ENCODE measurements at places on chromosomes 7 and 10.
A peak's percentile ranks its signal among the peaks of the same experiment; 100 is the strongest.

GRCh38 chr10:114024876-114025610, 18.6 kb upstream of the ADRB1 start:
- no peak for DNase-seq

DNA sequence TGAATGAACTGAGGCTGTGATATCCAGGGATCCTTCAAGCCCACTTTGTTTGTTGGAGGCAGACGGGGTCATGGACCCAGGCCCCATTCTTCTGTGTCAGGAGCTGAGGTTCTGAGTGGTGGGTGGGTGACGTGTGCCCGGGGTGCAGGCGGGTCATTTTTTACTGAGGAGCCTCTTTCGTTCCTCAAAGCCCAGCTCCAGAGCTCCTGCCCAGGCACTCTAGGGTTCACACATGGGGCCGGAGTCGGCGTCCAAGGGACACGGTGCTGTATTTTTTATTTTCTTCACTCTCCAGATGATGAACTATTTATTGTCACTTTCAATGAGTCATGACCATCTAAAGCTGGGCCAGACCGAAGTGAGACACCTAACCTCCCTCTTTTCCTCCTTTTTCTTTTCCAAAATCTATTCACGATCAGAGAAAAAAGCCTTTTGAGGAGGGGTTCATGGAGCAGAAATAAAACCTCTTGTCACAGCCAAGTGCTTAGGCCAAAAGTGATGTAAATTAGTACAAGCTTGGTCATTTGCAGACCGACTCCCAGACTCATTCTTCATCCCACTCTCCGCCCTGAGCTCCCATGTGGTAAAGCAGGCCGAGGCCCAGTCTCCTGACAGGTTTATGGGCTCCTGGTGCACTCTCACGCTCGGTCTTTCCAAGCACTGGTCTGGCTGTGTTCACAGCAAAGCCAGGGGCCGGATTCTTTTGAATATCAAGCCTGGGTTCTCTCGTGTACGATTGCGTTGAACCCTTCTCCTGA, 41.4 kb upstream of the PITRM1 start:
- no peak for DNase-seq

DNA sequence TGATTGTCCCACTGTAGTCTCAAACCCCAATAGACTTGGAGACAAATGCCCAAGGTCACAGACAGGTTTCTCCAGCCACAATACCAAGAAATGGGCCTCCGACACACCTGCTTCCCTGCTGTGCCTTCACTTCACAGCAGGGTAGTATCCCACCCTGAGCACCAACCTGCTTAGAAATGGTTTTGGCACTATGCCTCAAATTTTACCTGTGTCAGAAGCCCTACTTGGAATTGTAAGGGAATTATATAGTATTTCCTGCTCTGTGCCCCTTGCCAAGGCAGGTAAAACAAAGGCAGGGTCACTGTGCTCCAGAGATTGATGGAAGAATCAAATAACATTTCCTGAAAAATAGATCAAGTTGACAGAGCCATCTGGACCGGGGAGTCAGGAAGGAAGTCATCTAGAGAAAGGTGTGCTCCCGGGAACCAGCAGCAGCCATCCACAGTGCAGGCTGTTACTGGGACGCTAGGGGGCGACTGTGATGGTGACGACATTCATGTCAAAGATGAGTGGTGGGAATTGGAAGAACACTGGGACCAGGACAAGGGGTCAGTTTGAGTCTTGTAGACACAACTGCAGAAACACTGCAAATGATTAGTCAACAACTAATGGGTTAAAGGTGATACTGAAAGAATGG, 117.8 kb upstream of the AKR1E2 start:
- DNase-seq: no peak

GRCh38 chr7:55515569-55516279, 56.6 kb downstream of the VOPP1 start:
- no peak for DNase-seq

DNA sequence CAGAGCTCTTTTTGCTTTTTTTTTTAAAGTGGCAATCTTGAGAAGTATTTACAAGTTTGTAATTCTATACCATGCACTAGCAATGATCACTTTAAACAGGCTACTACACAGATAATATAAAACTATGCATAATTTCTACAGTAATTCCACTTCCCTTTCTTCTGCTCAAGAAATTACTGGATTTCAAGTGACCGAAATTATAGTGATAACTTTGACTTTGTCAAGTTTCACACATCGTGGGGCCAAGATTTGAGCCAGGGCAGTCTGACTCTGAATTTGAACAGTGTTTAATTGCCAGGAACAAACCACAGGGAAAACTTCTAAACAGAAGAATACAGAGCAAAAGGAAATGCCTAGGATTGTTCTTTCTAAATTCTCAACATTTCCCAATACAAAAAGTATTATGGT, 288.3 kb upstream of the MKLN1 start:
- no peak for DNase-seq

DNA sequence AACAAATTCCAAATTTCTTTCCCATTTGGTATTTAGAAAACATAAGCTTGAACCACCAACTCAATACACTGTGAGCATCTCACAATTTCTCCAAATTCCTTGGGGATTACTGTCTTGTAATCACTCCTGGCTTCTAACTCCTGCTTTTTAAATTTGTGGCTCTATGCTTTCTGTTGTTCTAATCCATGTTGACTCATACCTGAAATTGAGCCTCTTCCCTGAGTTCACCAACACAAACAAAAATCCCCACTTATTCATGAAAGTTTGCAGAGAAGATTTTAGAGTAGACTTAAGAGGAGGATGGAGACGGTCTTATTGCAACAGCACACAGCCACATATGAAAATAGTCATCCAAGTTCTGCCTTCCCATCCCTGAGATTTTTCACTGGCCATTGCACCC, 252.5 kb downstream of the PTEN start:
- DNase-seq: no peak

DNA sequence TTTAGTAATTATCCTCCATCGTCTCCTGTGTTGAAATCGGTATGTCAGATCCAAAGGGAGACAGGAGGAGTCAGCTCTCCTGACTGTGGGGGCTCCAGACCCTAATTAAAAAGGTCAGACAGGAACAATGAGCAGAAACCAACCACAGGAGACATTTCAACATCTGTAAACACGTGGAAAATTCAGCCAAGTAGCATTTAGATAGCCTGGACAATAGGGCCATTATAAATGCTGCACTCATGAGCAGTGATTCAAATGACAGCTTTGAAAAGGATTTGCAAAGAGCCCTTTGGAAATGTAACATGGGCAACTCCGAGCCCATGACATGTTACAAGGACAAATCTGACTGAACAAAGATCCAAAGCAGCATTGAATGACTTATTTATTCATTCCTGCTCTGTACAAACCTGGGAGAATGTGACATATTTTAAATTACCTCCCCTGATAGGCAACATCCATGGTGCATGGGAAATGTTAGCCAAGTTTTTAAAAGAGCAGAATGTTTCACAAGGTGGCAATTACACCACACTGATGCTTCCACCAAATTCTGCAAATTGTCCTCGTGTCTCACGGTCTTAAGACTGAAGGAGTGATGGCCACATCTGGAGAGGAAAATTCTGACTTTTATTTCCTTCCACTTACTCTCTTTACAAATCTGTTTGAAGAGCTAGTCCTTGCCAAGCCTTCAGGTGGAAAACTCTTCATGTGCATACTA, 113.3 kb upstream of the KMT2E start:
- no peak for DNase-seq

- DNase-seq: peak; percentile 35
Observed at GRCh38 chr10:91632671-91633550, at the start of gene PPP1R3C. Gene PPP1R3C (minus strand): TSS chr10:91633071. CDS start chr10:91632969, 102 bp downstream.

DNA sequence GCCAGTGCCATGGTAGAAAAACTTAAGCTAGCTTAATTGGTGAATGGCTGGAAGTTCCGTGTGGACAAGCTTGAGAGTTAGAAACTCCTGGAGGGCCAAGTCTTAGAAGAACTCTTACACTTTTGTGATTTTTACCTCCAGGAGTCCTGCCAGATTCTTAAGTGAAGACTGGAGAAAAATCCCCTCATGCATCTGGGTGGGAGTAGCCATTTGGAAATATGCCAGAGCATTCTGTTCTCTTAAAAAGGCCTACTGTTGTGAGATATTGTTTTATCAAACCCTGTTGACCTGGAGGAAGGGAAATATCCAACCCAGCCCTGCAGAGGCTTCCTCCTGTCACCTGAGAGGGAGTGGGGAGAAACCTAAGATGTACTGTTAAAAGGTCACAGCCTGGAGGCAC, 17.6 kb upstream of the MCM10 start:
- DNase-seq: no peak

DNA sequence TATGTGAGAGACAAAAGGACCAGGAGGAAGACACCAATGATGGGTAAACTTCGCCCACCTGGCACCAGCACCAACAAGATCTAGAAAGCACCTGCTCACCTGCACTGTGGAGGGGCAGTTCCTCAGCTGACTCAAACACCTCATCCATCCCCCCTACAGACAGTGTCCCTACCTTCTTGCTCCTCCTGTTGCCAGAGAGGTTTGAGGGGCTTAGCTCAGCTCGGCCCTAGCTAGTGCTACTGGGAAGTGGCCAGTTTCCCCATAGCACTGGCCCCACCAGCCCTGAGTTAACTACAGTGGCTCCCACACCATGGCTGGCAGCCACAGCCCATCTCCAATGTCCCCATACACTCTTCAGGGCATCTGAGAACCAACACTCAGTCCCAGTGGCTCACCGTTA, 70.8 kb downstream of the GRID1 start:
- no peak for DNase-seq

GRCh38 chr7:70229242-70229641, 631.0 kb downstream of the AUTS2 start:
- no peak for DNase-seq

DNA sequence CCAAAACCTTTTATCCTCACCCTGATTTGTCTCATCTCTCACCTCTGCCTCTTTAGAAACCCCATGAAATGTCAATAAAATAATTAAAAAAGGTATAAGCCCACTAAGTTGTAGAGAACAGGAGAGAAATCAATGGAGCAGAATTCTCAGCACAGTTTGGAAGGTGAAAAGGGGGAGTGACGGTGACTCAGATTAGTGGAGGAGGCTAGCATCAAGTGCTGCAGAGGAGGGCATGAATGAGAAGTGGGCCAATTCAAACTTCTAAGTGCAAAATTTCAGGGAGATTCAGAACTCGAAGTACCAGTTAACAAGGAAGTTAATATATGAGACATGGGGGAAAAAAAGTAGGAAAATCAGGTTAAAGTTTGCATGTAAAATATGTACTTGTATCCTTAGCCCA, 34.9 kb upstream of the ETV1 start:
- DNase-seq: no peak

- no peak for DNase-seq
Observed at GRCh38 chr10:116614796-116615195, 6.0 kb upstream of the PNLIPRP2 start.

GRCh38 chr7:2941216-2941859, 97.2 kb upstream of the GNA12 start:
- DNase-seq: no peak

- no peak for DNase-seq
Observed at GRCh38 chr7:116290740-116291139, 80.4 kb downstream of the TES start.

GRCh38 chr10:121244818-121245217, 353.4 kb downstream of the FGFR2 start:
- no peak for DNase-seq

- DNase-seq: no peak
Observed at GRCh38 chr10:58955615-58956014, 220.8 kb upstream of the PHYHIPL start.

GRCh38 chr10:114043532-114044246, at the start of gene ADRB1:
Gene ADRB1 (plus strand): TSS chr10:114043866. CDS start chr10:114044133, 267 bp downstream.
- DNase-seq: peak; percentile 11

GRCh38 chr7:46954181-46954580, 627.7 kb downstream of the TNS3 start:
- no peak for DNase-seq

DNA sequence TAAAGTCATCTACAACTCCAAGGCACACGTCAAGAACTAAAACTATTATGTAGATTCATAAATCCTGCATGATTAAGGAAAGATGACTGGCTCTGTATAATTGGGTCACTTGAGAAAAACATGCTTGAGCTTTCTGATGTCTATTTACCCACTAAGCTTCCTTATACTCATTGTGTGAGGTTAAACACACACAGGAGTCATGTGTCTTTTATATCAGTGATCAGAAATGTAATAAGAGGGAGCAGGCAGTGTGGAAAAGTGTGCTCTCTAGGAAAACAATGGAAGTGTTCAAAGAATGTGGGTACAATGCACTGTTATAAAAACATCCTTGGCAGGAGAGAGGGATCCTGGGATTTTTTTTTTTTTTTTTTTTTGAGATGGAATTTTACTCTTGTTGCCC, 108.6 kb upstream of the ARID5B start:
- no peak for DNase-seq

GRCh38 chr10:8498881-8499280, 444.4 kb downstream of the GATA3 start:
- DNase-seq: peak; percentile 5

DNA sequence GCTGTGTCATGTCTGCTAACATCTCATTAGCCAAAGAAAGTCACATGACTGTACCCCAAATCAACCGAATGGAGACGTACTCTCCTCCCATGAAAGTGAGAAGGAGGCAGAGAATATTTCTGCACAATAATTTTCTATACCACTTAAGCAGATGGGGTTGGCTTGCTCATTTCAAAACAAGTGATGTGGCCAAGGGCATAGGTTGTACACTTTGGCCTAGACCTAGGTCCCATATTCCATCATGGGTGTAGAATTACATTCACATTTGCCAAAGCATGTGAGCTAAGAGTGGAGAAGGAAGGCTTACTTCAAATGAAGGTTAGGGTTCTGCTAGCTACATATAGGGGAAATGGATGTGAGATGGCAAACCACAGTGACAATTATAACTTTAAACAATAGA, 83.0 kb downstream of the ZNF365 start:
- no peak for DNase-seq

- DNase-seq: no peak
Observed at GRCh38 chr10:122650331-122650730, 49.3 kb downstream of the C10orf120 start.

GRCh38 chr10:77349226-77349625, 288.4 kb downstream of the KCNMA1 start:
- DNase-seq: no peak

DNA sequence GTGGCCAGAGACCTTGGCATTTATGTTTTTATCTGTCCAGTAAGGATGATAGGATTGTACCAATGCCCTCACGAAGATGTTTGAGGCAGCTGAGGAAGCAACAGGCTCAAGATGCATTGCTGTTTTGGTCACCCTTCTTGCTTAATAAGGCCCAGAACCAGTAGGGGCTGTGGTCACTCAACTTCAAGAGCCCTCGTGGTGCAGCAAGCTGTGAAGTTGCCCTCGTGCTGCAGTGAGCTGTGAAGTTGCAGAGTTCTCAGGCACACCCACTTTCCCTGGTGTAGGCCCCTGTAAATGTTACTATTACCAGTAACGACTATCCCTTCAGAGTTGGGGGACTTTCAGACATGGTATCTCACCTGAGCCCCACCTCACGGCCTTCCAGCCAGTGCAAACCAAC, 207.6 kb upstream of the LYZL1 start:
- DNase-seq: no peak

DNA sequence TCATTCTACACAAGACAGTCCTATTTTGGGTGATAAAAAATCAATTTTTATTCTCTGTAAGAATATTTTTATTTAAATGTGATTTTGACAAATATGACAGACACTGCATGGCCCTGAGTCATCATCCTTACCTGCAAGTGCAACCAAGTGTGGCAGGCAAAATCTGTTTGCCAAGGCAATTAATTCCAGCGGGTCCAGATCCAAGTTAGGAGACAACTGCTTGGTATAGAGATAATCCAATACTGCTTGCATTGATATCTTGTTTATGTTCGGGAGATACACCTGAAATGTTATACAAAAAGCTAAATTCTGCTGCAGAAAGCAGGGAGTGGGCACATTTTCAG, 66.2 kb downstream of the RHOBTB1 start:
- DNase-seq: no peak

Measured in stimulated activated CD4-positive, alpha-beta T cell treated with anti-CD3 and anti-CD28 coated beads, Interleukin-12 subunit alpha, Interleukin-12 subunit beta, amount 100 ng/mL, for 48 hours (primary cell).